ENCODE measurements at places on chromosomes 5 and 9.

DNA sequence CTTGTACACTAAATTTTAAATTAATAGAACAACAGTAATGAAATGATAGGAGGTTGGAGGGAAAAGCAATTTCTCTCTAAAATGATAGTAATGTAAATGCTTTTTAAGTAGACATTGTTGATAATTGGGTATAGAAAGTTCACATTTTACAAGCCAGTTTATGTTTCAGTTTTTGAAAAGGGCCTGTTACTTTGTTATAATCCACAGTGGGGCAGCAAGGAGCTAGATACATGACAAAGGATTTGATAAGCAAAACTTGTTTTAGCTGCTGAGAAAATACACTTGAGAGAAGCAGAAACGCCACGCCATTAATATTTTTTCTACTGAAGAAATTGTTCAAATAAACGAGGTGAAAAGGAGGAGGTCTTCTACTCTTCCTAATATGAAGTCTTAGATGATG lies 30.2 kb downstream of the SREK1 start:
- DNase-seq, result no peak

- DNase-seq, result no peak
Observed at GRCh38 chr5:77103457-77103856, 16.4 kb upstream of the ZBED3 start.

- DNase-seq, result no peak
Observed at GRCh38 chr9:98795295-98795955, 930 bp downstream of the ANKS6 start.

GRCh38 chr9:76588316-76588715 lies 129.3 kb downstream of the GCNT1 start:
- DNase-seq, result no peak

DNA sequence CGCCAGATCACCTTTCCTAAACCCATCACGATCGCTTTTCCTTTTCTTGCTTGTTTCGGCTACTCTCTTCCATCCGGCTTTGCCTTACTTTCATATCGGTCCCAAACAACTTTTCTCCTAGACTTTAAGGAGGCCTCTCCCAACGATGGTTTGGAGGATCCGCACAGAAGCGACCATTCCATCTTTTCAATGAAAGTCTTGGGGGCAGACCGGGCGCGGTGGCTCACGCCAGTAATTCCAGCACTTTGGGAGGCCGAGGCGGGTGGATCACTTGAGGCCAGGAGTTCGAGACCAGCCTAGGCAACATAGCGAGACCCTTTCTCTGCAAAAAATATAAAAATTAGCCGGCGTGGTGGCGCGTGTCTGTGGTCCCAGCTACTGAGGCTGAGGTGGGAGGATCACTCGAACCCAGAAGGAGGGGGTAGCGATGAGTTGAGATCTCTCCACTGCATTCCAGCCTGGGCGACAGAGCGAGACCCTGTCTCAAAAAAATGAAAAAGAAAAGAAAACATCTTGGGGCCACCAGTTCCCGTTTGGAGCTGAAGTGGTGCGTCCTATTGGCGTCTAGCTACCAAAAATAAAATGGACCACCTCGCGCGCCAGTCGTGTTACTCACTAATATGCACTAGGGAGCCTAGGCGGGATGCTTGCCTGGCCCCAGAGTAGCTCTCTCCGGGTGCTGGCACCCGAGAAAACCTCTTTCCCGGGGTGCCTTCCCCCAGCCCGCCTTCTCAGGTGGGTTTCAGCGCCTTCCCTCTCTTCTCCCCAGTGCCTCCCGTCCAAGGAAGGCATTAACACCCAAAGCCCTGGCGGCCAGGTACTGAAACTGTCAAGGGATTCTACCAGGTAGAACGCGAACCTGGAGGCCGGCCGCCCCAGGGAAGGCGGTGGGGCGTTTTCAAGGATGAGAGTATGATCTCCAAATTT lies 800 bp upstream of the AP3B1 start:
- DNase-seq, result no peak
